H1 (cell line): ENCODE measurements at places on chromosomes 16 and 17. TPM values are rescaled to one million over a fixed set of nuclear protein-coding genes. Genes with fewer than 3 reads are reported as not detected.

PABPN1L gene
- not detected in 2 replicates for total RNA-seq

VMO1 gene
- not detected in 2 replicates for total RNA-seq

DNA sequence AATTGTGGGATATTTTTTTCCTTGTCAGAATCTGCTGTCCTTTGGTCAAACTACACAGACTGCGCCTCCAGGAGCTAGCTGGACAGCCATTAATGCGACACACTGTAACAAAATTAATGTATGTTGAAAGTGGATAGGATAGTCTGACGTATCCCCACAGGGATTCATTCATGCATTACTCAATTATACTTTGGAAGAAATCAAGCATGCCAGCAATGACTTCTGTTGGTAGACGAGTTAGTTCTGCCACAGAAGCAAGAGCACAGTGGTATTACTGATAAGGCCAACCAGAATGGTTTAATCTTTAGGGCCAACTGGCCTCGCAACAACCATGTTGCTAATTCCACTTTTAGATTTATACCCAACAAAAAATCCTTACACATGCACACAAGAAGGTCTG is 106.4 kb upstream of the TOB1 start:
- H3K27me3 ChIP-seq, result no peaks in the 10 kb centered on the region
- no peak for DNase-seq
- H3K36me3 ChIP-seq, result peaks cover 30% of the 10 kb centered on the region

DNA sequence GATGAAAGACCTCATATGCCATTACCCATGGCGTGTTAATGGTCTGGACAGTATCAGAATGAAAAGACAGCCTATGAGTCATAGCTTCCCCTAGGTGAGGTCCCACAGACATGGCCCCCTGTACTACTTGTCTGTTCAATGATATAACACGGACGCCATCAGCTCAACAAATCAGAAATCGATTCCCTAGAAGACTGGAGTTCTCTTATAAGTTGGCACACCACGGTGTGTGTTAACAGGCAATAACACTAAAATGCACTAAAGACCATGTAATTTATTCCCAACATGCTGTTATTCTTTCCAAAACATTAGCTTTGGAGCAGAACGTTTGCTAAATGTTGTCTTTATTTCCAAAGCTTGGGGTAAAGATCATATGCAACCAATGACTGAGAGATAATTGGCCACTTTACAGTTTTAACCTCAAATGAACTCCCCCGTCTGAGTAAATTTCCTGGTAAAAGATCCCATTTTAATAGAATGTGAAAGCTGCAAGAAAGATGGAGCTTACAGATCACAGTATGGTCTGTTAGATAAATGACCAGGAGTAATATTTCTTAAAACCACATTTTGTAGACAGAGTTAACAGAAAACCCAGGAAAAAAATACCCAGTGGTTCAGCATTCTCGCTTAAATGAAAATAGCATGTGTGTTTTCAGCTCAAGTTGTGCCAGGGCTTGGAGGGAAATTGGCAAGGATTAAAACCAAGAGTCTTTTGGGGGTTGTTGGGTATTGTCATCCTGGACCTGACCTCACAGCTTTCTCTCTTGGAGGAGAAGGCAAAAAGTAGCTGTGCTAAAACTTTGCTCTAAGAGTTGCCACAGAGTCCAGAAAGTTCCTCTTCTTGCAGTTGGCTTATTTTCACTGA is 65.9 kb downstream of the PCTP start:
- no peaks in the 10 kb centered on the region for H3K4me1 ChIP-seq
- no peak overlapping the region for H3K27ac ChIP-seq
- H3K27me3 ChIP-seq, result no peaks in the 10 kb centered on the region
- H3K4me3 ChIP-seq, result no peak overlapping the region
- no peaks in the 10 kb centered on the region for H3K36me3 ChIP-seq
- DNase-seq, result no peak

THAP11 gene
- 54.8 and 56.4 TPM in 2 replicates for total RNA-seq

DNA sequence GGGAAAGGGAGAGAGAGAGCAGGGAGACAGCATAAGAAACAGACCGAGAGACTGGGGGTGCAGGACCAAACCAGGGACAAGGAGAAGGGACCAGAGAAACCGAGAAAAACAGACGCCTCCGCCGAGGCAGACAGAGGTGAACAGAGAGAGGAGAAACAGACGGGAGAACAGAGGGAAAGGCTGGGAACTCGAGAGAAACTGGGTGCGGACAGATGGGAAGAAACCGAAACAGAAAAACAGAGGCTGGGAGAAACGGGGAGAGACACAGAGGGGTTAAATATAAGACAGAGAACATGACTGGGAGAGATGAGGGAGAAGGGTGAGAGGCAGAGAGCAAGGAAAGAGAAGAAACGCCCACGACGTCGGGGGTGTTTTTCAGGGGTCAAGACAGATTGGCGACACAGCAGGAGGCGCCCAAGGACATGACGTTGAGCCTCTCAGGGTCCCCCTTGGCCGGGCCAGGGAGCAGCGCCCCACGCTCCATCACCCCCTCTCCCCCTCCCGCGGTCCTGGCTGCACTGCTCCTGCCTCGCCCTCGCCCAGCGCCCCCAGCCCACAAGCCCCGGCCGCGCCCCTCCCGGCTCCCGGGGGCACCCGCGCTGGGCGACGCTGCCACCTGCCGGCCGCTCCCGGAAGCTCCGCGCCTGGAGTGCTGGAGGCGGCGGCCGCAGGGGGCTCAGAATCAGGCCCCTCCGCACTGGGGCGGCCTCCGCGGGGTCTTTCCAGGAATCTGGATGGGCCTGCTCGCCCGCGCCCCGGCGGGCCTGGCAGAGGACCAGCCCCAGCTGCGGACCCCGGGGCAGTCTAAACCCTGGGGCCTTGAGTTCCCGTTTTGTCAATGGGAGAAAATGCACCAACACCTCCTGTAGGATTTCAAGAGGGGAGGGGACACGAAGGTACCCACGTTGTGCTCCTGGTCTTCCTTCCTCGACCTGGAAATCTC is 1.3 kb upstream of the TMEM92 start:
- peak overlapping the region; percentile 17 for H3K4me3 ChIP-seq
- H3K4me1 ChIP-seq, result peaks cover 21% of the 10 kb centered on the region
- peaks cover 7% of the 10 kb centered on the region for H3K27me3 ChIP-seq
- peak; percentile 95 for DNase-seq
- no peak overlapping the region for H3K27ac ChIP-seq
- no peaks in the 10 kb centered on the region for H3K36me3 ChIP-seq

SF3B3 gene
- 513 and 521 TPM in 2 replicates for total RNA-seq

DNA sequence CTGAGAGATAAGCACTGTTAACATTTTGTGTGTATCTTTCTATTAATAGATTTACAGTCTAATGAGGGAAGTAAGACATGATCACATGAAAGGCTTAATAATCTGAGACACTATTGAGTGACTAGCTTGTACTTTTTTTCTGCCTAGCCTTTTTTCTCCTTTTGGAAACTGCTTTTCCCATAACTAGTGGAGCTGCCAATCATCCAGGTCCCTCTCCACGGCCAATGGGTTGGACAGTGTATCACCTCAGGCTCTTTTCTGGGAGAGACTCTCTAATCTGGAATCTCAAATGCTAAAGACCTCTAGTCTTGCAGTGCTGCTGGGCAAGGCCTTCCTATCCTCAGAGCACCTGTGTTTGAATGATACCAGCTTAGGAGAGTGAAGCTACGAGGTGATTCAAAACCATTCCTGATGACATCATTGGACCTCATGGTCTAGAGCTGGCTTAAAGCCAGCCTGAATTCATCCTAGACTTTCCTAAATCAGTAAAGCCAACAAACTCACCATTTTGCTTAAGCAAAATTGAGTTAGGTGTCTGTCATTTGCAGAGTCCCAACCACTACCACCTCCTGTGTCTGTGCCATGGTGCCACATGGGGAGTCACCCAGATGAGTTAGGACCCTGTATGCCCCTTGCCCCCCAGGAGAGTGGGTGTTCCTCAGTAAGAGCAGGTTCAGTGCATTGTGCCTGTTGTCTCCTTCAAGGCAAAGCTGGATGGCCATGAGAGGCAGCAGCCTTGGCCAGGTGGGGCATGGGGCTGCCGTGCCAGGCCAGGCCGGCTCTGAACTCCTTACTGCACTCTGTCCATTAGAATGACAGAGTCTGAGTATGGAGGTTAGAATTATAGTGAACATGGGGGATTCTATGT is 62.9 kb downstream of the SPECC1 start:
- no peak overlapping the region for H3K4me3 ChIP-seq
- H3K36me3 ChIP-seq, result no peaks in the 10 kb centered on the region
- H3K27ac ChIP-seq, result no peak overlapping the region
- DNase-seq, result no peak
- no peaks in the 10 kb centered on the region for H3K27me3 ChIP-seq

DNA sequence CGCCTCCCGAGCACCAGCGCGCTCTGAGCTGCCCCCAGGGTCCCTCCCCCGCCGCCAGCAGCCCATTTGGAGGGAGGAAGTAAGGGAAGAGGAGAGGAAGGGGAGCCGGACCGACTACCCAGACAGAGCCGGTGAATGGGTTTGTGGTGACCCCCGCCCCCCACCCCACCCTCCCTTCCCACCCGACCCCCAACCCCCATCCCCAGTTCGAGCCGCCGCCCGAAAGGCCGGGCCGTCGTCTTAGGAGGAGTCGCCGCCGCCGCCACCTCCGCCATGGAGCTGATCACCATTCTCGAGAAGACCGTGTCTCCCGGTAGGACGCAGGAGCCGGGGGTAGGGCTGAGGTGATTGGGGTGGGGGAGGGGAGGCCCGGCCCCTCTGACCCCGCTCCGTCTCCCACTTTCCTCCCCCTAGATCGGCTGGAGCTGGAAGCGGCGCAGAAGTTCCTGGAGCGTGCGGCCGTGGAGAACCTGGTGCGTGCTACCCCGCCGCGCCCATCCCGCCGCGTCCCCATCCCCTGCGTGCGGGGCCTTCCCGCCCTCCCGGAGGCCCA is 329 bp downstream of the KPNB1 start:
- H3K36me3 ChIP-seq, result peaks cover 35% of the 10 kb centered on the region
- DNase-seq, result no peak
- H3K4me3 ChIP-seq, result peak overlapping the region; percentile 99
- H3K27ac ChIP-seq, result peak overlapping the region; percentile 83
- no peaks in the 10 kb centered on the region for H3K27me3 ChIP-seq
- peaks cover 2% of the 10 kb centered on the region for H3K4me1 ChIP-seq

DNA sequence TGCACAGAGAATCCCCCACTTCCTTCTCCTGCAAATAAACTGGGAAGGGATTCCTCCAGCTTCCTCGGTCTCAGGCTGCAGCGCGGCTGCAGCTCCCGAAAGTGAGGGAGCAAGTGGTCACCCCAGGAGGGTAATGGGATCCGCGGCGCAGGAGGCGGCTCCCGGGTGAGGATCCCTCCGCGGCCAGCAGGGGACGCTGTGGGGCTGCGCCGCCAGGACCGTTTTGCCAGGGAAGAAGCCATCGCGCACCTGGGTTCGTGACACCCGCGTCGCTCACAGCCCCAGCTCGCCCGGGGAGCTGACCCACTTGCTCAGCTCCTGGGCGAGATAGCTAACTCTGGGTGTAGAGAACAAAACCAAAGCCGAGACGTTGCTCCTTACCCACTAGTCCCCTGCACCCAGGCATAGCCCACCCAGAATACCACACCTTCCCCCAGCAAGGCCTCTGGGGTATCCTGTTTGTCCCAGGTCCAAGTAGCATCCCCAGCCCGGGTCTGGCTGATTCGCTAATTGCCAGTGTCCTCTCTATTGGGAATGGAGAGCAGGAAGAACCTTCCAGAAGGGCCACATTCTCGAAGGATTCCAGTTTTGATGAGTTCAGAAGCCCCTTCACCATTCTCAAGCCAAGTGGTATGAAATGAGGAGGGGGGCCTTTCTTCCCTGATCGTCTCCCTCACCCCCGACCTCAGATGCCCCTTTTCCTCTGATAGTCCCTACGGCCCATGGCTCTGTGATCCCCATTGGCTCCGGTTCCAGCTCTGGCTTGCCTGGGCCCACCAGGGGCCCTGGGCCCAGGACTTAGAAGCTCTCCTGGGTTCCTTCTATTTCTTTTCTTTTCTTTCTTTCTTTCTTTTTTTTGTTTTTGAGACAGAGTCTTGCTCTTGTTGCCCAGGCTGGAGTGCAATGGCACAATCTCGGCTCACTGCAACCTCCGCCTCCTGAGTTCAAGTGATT is 14.1 kb downstream of the CYGB start:
- peaks cover 5% of the 10 kb centered on the region; the same call in 1 of the 2 replicates for H3K27me3 ChIP-seq
- H3K4me1 ChIP-seq, result no peaks in the 10 kb centered on the region
- peak; percentile 49 for DNase-seq
- H3K4me3 ChIP-seq, result no peak overlapping the region
- no peaks in the 10 kb centered on the region for H3K36me3 ChIP-seq

NOXO1 gene
- 2.5 and 3.3 TPM in 2 replicates for total RNA-seq

PIMREG gene
- 133 and 143 TPM in 2 replicates for total RNA-seq

DNA sequence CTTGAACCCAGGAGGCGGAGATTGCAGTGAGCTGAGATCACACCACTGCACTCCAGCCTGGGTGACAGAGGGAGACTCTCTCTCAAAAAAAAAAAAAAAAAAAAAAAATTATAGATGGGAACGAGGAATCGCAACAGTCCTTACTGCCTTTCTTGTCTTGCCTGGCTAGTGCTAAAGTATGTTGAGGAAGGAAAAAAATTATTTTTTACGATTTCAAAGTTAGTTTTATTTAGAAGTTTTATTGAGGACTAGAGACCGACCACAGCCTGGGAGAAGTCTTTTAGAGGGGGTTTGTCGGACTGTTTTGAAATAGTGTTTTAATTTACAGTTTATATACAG is 15.8 kb upstream of the DNAH17 start:
- no peak overlapping the region for H3K27ac ChIP-seq
- H3K4me3 ChIP-seq, result no peak overlapping the region
- no peaks in the 10 kb centered on the region for H3K36me3 ChIP-seq
- no peaks in the 10 kb centered on the region for H3K27me3 ChIP-seq
- DNase-seq, result no peak

DNA sequence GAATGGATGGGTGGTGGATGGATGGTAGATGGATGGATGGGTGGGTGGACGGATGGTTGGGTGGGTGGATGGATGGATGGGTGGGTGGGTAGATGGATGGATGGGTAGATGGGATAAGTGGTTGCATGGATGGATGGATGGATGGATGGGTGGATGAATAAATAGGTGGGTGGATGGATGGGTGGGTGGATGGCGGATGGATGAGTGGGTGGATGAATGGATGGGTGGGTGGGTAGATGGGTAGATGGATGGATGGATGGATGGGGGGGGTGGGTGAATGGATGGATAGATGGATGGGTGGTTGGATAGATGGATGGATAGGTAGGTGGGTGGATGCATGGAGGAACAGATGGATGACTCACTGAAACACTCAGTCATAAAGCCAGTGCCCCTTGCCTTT is 51.0 kb upstream of the FASN start:
- H3K4me1 ChIP-seq, result no peaks in the 10 kb centered on the region
- no peak overlapping the region for H3K27ac ChIP-seq
- H3K27me3 ChIP-seq, result no peaks in the 10 kb centered on the region
- no peak overlapping the region for H3K4me3 ChIP-seq
- no peaks in the 10 kb centered on the region for H3K36me3 ChIP-seq

DNA sequence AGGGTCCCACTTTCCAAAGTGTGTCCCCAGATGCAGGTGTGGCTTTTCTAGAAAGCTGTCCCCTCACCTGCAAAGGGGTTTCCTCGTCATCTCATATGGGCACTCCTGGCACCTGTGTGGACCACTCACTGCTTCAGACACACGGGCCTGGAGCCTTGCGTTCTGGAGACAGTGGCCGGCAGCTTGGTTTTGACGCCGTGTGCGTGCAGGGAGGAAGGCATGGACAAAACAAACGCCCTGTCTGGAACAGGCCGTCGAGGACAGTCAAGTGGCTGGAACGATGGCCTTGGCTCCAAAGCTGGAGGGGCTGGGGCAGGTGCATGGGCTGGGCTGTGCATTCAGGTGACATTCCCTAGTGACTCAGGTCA is 13.0 kb upstream of the C16orf95 start:
- H3K36me3 ChIP-seq, result no peaks in the 10 kb centered on the region; the same call in 1 of the 2 replicates
- no peak overlapping the region for H3K4me3 ChIP-seq
- no peak for DNase-seq
